ENCODE measurements at places on chromosomes 11 and 22. TPM values are rescaled to one million over a fixed set of nuclear protein-coding genes. Genes with fewer than 3 reads are reported as not detected.

GRCh38 chr11:121274332-121274991, 18.1 kb upstream of the SC5D start:
- DNase-seq = no peak

- DNase-seq = no peak
These were observed 362.7 kb upstream of the CCDC90B start for GRCh38 chr11:83648610-83649527.

- DNase-seq = no peak
These were observed 51.5 kb downstream of the RBFOX2 start for GRCh38 chr22:35977136-35977535.

DNA sequence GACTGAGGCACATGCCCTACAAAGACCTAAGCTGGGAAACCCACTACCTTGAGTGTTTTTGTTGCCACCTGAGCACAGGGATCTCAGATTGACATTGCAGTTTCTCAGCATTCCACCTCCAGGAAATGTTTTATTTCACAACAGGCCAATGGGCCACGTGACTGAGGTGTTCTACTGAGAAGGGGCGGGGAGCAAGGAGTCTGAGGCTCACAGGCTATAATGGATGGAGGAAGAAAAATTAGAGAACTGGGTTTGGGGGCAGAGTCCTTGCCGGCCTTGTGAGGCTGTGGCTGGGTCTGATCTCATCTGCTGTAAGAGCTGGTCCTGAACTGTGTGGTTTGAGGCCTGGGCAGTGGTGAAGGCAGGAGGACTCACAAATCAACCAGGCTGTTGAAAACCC, 40.7 kb downstream of the ZNF202 start:
- DNase-seq = no peak

Gene API5
- 115 TPM for polyA plus RNA-seq

Gene ISX
- 0.16 TPM for polyA plus RNA-seq

Gene ANO1
- polyA plus RNA-seq = 13.3 TPM

Gene AP1B1
- 42.8 TPM for polyA plus RNA-seq

Gene MRPL17
- 71.5 TPM for polyA plus RNA-seq

Gene LRRC74B
- 0.19 TPM for polyA plus RNA-seq

Gene INPP5J
- 3.6 TPM for polyA plus RNA-seq

Gene HEPN1
- 1.9 TPM for polyA plus RNA-seq

Measured in renal cortex interstitium (tissue), 15 donors.